ENCODE measurements at places on chromosomes 1 and 21.

DNA sequence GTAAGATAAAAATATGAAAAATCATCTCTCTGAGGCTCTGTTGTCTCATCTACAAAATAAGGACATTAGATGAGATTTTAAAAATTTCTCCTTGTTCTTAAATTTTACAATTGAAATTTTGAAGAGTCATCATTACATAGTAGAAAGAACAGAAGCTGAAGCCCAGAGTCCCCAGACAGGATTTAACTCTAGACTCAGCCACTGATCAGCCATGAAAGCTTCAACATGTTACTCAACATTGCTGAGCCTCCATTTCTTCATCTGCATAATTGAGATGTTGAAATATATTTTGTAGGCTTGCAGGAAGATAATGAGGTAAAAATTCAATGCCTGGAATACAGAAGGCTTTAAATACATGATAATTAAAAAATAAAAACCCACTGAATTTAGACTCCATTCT is 633.3 kb downstream of the LMO4 start:
- DNase-seq: no peak

GRCh38 chr1:160207771-160208556 is 2.8 kb downstream of the PEA15 start:
- no peak for DNase-seq

- DNase-seq: no peak
Observed at GRCh38 chr1:37243368-37244082, 209.2 kb upstream of the GRIK3 start.

- no peak for DNase-seq
Observed at GRCh38 chr1:89706700-89707012, 73.7 kb downstream of the LRRC8C start.

DNA sequence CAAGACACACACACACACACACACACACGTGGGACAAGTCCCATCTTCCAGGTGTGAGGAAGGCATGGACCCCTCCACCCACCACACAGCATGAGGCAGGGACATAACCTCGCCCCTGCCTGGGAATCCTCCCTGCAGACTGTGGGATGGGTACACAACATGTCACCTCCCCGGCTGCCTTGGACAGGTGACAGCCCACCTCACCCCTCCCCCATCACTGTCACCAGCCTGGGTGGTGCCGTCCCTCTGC is 40.7 kb downstream of the AHDC1 start:
- DNase-seq: no peak

- DNase-seq: no peak
Observed at GRCh38 chr1:22471610-22472009, 20.0 kb downstream of the ZBTB40 start.

GRCh38 chr21:41961753-41962152 is 7.9 kb upstream of the C2CD2 start:
- no peak for DNase-seq

DNA sequence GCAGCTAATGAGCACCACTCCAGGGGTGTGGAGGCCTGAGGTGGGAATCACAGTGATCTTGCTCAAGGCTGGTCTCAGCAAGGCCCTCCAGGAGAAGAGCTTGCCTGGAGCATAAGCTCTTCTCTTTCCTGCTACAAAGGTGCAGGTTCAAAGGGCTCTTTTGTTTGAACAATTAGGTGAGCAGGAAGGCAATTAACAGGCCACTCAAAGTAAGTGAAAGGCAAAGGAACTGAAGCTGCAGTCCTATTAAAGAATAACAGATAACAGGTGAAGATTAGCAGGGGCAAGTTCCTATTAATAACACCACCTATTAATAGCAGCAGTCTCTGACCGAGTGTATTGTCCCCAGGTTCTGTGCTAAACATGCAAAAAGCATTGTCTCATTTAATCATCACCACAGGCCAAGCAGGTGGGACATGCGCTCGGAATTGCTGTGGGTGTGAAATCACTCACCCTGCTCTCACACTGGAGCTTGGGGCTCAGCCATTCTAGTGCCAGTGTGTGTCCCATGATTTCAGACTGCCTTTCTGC is 113.8 kb downstream of the RHOU start:
- no peak for DNase-seq

- DNase-seq: peak; percentile 64
Observed at GRCh38 chr1:41322835-41323234, 38.4 kb upstream of the FOXO6 start.

GRCh38 chr1:7539769-7540175 is 231.3 kb upstream of the VAMP3 start:
- DNase-seq: peak; percentile 75

GRCh38 chr1:8198522-8198921 is 119.4 kb upstream of the SLC45A1 start:
- DNase-seq: no peak

- no peak for DNase-seq
Observed at GRCh38 chr1:76668046-76668445, 199.2 kb upstream of the ST6GALNAC5 start.

GRCh38 chr1:202802034-202802433 is 6.2 kb downstream of the KDM5B start:
- no peak for DNase-seq

DNA sequence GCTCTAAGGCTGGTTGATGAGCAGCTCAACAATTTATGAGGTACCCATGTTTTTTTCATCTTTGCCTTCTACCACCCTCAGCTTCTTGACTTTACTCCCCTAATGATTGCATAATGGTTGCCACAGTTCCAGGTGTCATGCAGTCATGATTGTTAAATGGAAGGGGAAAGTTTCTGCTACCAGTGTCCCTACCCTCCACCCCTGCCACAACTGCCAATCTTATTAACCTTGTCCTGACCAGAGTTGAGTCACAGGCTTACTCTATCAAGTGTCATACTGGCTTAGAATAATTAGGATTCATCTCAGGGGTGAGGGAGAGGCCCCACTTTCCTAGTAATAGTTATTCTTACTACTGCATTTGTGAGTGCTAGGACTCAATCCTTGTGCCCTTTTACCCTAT is 7.9 kb upstream of the FUBP1 start:
- no peak for DNase-seq

- DNase-seq: peak; percentile 86
Observed at GRCh38 chr1:161038523-161039153, at the start of gene TSTD1. TSTD1 (minus strand) TSS chr1:161038964; CDS start chr1:161038889, 75 bp downstream.

- DNase-seq: no peak
Observed at GRCh38 chr1:208988811-208989222, 594.7 kb upstream of the CAMK1G start.

DNA sequence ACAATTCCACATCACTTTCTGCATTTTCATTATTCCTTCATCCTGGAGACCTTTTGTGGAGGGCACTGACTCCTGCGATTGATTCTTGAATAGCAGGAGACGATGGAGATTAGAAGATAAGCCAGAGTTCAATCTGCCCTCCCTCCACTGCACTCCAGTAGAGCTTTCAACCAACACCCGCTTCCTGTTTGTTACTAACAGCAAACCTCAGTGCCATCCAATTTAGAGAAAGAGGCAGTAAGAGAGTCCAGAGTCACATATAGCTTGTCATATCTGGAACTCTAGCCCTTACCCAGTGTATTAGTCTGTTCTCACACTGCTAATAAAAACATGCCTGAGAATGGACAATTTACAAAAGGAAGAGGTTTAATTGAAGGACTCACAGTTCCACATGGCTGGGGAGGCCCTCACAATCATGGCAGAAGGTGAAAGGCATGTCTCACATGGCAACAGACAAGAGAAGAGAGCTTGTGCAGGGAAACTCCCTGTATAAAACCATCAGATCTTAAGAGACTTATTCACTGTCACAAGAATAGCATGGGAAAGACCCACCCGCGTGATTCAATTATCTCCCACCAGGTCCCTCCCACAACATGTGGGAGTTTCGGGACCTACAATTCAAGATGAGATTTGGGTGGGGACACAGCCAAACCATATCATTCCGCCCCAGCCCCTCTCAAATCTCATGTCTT is 55.9 kb downstream of the PCBP3 start:
- no peak for DNase-seq

DNA sequence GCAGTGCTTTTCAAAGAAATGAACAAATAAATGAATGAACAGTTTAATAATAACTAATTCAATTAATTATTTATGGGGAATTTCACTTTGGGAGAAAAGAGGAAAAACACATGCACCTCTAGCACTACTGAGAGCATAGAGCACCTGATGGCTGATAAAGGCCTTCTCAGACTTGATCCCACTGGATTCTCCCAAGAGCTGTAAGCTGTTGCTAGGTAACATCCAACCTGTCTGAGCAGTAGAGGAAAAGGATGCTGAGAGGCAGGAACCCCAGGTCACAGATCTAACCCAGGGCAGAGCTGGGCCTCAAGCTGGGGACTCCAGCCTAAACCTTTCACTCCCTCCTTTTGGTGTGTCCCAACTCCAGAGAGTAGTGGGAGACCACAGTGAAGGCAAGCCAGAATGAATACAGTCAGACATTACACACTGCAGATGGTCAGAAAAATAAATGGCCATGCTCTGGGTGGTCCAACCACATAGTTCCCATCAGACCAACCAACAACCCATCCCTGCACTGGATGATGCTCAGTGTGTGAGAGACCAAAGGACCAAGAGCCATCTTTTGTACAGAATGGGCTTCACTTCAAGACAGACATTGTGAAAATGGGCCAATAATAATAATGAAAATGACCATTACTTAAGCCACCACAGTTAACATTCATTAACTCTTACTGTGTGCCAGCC is 15.4 kb downstream of the TRABD2B start:
- no peak for DNase-seq

DNA sequence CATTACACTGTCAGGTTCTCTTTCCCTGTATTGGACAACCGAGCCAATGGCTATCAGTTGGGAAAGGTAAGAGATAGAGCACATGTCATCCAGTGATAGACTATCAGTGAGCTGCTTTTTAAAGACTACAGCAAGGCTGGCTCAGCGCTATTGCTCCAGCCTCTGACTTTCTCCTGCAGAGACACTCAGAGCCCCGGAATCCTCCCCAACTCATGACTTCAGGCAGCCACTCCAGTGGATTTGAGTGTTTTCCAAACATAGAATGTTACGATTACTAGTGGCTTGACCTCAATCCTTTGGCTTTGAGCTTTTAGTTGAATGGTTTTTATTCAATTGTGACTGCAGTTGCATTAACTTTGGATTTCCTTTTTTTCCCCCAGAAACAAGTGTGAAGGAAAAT is 331.9 kb downstream of the DISC1 start:
- no peak for DNase-seq

GRCh38 chr1:203609979-203610493 is 16.6 kb upstream of the ATP2B4 start:
- DNase-seq: no peak

GRCh38 chr1:14571810-14572767 is 26.4 kb upstream of the KAZN start:
- DNase-seq: peak; percentile 7

DNA sequence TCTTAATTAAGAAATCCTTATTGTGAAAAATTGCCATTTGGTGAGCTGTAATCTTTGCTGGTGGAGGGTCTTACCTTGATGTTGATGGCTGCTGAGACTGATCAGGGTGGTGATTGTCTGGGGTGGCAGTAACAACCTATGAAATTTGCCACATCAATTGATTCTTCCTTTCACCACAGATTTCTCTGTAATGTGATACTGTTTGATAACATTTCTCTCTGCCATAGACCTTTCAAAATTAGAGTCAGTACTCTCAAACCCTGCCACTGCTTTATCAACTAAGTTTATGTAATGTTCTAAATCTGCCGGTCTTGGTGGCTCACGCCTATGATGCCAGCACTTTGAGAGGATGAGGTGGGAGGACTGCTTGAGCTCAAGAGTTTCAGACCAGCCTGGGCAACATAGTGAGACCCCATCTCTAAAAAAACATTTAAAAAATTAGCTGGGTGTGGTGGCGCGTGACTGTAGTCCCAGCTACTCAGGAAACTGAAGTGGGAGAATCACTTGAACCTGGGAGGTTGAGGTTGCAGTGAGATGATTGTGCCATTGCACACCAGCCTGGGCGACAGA is 5.0 kb downstream of the KPNA6 start:
- DNase-seq: no peak

DNA sequence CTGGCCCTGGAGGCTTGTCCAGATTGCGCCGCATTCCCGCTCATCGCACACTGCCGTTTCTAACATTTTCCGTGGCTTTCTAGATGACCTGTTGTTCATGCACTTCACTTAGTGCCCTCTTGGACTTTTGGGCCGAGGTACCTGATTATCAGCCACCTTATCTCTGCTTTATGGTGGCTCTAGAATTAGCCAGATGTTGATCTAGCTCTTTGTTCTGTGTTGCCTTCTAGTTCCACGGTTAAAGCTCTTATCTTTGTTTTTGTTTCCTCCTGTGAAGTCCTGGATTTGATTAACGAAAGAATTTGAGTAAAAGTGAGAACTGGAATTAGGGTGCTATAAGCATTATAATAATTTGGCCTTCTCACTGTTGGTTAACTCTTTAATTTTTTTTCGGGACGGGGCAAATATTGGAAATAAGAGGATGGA is 945 bp downstream of the RNPEP start:
- DNase-seq: no peak

DNA sequence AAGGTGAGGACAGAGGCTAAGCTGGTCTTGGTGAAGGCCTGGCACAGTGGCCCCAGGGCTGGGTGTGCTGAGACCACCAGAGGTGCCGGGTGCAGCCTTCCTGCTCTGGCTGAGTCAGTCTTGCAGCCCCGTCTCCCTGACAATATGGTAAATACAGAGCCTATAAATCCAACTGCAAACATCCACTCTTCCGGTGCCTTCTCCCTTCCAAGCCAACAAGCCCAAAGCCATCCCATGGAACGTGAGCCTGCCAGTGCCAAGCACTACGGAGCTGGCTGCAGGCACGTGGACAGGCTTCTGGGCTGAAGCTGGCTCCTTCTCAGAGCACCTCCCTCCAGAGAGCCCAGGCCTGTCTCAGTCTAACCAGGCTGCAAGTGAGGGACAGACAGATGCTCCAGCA is 70.0 kb downstream of the TRABD2B start:
- no peak for DNase-seq

- DNase-seq: peak; percentile 19
Observed at GRCh38 chr1:77322061-77322900, 40.5 kb downstream of the AK5 start.

GRCh38 chr1:164165466-164165865 is 393.5 kb upstream of the PBX1 start:
- DNase-seq: no peak

DNA sequence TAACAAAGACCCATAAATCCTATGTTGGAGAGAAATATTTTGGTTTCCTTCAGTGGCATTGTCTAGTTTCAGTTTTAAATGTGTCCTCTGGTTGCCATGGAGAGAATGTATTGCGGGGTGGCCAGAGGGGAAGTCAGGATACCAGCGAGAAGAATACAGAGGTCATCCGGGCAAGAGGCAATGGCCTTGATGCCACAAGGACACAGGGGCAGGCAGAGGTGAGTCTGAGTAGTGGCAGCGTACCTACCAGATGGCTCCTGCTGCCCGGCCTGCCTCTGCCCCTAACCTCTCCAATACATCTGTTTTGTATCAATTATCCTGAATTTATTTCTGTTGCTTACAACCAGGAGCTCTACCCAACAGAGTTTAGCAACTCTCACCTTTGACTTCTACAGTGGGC is 14.9 kb downstream of the KLHDC7A start:
- DNase-seq: no peak

DNA sequence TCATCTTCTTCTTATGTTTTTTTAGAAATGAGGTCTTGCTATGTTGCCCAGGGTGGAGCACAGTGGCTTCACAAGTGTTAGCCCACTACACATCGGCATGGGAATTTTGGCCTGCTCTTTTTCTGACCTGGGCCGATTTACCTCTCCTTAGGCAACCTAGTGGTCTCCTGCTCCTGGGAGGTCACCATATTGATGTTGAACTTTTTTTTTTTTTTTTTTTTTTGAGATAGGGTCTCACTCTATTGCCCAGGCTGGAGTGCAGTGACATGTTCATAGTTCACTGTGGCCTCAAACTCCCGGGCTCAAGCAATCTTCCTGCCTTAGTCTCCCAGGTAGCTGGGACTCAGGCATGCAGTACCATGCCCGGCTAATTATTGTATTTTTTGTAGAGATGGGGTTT is 7.5 kb downstream of the AK2 start:
- DNase-seq: no peak
